Small intestine (tissue), 16 donors: ENCODE measurements at places on chromosomes 1 and 21. TPM values are rescaled to one million over a fixed set of nuclear protein-coding genes. Genes with fewer than 3 reads are reported as not detected.

- no peak overlapping the region for H3K4me3 ChIP-seq
- H3K27ac ChIP-seq = no peak overlapping the region
- H3K4me1 ChIP-seq = no peaks in the 10 kb centered on the region
- no peak for DNase-seq
- H3K27me3 ChIP-seq = no peaks in the 10 kb centered on the region
- no peaks in the 10 kb centered on the region for H3K36me3 ChIP-seq
Observed at GRCh38 chr1:74498901-74499300, 13.5 kb downstream of the LRRC53 start.

GRCh38 chr1:213692321-213692720 lies 295.5 kb upstream of the PROX1 start:
- no peaks in the 10 kb centered on the region for H3K27me3 ChIP-seq
- H3K4me1 ChIP-seq = peaks cover 6% of the 10 kb centered on the region
- H3K27ac ChIP-seq = peak overlapping the region; percentile 71
- DNase-seq = peak; percentile 91
- H3K4me3 ChIP-seq = no peak overlapping the region

LPAR3 gene
- not detected for polyA plus RNA-seq

DNA sequence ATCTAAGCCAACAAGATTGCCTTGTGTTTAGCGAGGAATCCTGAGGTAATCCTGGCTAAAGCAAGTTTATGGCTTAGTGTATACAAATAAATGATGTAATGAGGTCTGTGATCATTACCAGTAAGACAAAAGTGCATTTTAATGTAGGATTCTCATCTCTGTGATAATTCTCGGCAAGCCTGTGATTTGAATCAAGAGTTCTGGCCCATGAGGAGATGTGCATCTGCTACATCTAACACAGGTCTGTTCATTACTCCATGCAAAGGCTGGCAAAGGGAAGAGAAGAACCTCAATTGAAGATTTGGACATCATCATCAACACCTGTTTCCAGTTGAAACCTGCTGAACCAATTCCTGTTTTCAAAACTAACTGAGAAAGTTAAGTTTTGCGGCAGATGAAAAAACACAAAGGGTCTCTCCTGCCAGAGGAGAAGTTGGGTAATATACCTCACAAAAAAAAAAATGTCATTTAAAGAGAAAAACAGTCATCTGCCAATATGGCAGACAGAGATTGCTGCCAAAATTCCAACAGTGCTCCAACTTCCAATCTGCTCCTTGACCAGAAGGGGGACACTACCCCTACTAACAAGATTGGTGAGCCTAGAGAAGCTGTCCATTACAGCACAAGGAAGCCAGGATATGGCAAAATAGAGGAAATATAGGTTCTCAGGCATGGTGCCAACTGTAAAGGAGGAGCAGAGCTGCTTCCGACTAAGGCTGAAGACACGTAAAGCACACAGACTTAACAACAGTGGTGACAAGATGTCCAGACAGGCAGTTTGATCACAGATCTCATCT lies 453.7 kb downstream of the TTLL7 start:
- DNase-seq = no peak

GRCh38 chr1:201650623-201650933 lies 111.7 kb downstream of the NAV1 start:
- no peaks in the 10 kb centered on the region for H3K36me3 ChIP-seq
- peak overlapping the region; percentile 41 for H3K4me3 ChIP-seq
- H3K27ac ChIP-seq = peak overlapping the region; percentile 54

- no peaks in the 10 kb centered on the region for H3K27me3 ChIP-seq
- H3K4me3 ChIP-seq = no peak overlapping the region
- H3K27ac ChIP-seq = no peak overlapping the region
- no peaks in the 10 kb centered on the region for H3K36me3 ChIP-seq
Observed at GRCh38 chr1:246798606-246799496, 74.6 kb downstream of the SCCPDH start.

GRCh38 chr1:118219438-118219837 lies 34.4 kb upstream of the SPAG17 start:
- DNase-seq = no peak
- no peaks in the 10 kb centered on the region for H3K36me3 ChIP-seq
- no peak overlapping the region for H3K27ac ChIP-seq
- H3K27me3 ChIP-seq = no peaks in the 10 kb centered on the region
- H3K4me3 ChIP-seq = no peak overlapping the region
- H3K4me1 ChIP-seq = no peaks in the 10 kb centered on the region

TEDDM1 gene
- 0.16 TPM for polyA plus RNA-seq

DNA sequence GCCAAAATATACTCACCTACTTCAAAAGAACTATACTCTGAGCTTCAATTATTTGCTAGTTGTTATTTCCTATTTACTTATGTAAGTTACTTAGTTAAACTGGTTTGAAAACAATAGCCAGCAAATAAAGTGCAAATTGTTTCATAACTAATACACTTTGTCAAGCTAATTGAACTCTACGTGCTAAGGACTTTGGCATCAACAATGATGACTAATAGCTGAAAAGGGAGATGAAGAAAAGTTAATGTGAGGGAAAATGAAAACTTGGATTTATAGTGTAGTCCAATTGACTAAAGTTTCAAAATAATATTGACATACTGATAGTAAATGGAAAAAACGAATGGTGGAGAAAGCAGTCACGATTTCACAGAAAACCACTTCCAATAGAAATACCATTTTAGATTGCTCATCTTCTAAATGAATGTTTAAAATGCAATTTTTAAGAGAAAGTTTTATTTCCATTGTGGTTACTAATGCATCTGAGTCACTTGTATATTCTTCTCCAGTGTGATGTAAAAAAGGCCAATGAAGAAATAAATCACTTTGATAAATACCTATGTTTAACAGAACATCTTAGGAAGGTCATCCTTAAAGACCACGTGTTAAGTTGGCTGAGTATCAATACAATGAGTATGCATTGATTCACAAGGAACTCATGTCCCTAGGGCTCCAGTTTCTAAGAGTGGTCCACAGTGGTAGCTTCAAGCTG lies 455.2 kb downstream of the LTN1 start:
- no peak for DNase-seq
- H3K27ac ChIP-seq = no peak overlapping the region
- H3K4me1 ChIP-seq = no peaks in the 10 kb centered on the region
- no peaks in the 10 kb centered on the region for H3K27me3 ChIP-seq
- H3K4me3 ChIP-seq = no peak overlapping the region
- H3K36me3 ChIP-seq = no peaks in the 10 kb centered on the region

USH2A gene
- not detected for polyA plus RNA-seq

DNA sequence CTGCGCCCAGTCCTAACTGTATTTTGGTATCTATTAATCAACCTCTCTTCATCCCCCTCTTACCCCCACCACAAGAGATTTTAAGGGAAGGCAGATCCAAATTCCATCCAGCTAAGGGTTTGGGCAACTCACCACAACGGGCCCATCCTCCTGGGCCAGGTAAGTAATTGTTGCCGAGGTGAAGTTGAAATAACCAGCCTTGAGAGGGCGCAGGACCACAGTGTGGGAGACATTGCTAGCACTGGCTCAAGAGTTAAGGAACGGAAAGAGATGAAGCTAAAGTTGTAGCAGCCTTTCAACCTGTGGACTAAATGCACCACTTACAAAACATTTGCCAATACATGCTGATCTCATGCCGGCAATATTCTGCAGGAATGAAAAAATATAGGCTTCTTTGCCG lies 5.9 kb downstream of the SSR2 start:
- peaks cover 4% of the 10 kb centered on the region for H3K4me1 ChIP-seq
- no peak overlapping the region for H3K27ac ChIP-seq
- no peak overlapping the region for H3K4me3 ChIP-seq
- H3K27me3 ChIP-seq = no peaks in the 10 kb centered on the region
- H3K36me3 ChIP-seq = peaks cover 74% of the 10 kb centered on the region

- peak; percentile 46 for DNase-seq
- H3K4me3 ChIP-seq = no peak overlapping the region
- H3K27ac ChIP-seq = peak overlapping the region; percentile 36
Observed at GRCh38 chr1:234721476-234722269, 111.7 kb upstream of the IRF2BP2 start.

DNA sequence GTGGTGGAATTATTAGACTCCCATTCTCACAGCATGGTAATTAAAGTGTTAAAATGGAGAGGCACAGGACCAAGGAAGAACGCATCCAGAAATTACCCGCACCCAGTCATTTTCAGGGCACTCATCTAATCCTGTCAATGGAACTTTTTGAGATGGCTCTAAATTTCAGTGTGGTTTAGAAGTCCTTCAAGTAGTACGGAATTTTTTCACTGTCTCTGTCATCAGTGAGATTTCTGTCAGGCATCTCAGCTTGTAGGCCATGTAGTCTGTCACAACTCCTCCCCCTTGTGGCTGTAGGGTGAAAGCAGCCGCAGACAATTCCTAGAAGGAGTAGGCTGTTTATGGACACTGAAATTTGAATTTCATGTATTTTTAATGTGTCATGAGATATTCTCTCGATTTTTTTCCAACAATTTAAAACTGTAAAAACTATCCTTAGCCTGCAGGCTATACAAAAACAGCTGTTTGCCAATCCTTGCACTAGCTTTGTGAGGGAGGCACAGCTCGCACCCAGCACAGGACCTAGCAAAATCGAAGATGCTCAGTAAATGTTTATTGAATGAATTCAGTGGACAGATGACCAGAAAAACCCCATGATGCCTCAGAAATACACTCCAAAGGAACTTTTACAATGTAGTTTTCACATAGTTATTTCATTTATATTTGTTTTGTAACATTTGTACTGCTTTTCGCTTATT lies 6.6 kb upstream of the NUP133 start:
- H3K27me3 ChIP-seq = no peaks in the 10 kb centered on the region
- H3K4me1 ChIP-seq = no peaks in the 10 kb centered on the region
- H3K27ac ChIP-seq = no peak overlapping the region
- peak; percentile 78 for DNase-seq

- no peaks in the 10 kb centered on the region for H3K36me3 ChIP-seq
- H3K4me1 ChIP-seq = no peaks in the 10 kb centered on the region
- no peak overlapping the region for H3K4me3 ChIP-seq
- H3K27ac ChIP-seq = no peak overlapping the region
- no peak for DNase-seq
- H3K27me3 ChIP-seq = no peaks in the 10 kb centered on the region
Observed at GRCh38 chr1:220726634-220727033, 21.5 kb upstream of the MTARC2 start.

GRCh38 chr21:42496839-42497202 lies 797 bp upstream of the RSPH1 start:
- peaks cover 40% of the 10 kb centered on the region for H3K4me1 ChIP-seq
- peak; percentile 70 for DNase-seq
- H3K36me3 ChIP-seq = no peaks in the 10 kb centered on the region
- peak overlapping the region; percentile 88 for H3K27ac ChIP-seq

DNA sequence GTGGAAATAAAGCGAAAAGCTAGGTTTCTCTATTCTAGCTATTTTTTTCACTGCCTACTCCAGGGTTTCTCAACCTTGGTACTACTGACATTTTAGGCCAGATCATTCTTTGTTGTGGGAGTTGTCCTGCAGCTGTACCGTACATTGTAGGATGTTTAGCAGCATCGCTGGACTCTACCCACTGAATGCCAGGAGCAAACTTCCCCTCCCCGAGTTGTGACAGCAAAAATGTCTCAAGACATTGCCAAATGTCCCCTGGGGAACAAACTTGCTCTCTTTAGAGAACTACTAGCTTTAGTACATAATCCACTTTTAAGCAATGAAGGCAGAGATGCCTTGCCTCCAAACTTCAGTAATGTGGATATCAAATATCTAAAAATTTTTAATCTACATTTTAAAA lies 122.8 kb downstream of the PLPPR5 start:
- no peak overlapping the region for H3K4me3 ChIP-seq
- no peak for DNase-seq
- H3K36me3 ChIP-seq = no peaks in the 10 kb centered on the region
- no peak overlapping the region for H3K27ac ChIP-seq
- no peaks in the 10 kb centered on the region for H3K4me1 ChIP-seq
- H3K27me3 ChIP-seq = no peaks in the 10 kb centered on the region

ABCA4 gene
- 4.3 TPM for polyA plus RNA-seq

DNA sequence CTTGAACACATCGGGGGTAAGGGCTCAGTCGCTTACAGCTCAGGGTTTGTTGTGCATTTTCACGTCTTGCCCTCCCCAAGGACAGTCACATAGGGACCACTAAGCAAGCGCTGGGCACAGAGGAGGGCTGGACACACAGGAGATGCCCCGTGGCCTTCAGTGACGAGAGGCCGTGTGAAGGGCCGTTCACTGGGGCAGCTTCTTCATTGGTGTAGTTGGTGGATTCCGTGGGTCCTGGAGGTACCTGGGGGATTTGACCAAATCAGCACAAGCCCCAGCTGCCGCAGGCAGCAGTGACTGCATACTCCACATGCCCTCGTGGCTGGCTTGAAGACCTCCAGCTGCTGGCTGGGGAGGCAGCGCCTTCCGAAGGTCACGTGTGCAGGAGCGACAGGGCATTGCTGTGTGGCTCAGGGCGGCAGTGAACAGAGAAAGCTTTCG lies 100.8 kb upstream of the C1orf174 start:
- H3K27ac ChIP-seq = no peak overlapping the region
- DNase-seq = no peak
- no peaks in the 10 kb centered on the region for H3K27me3 ChIP-seq
- H3K36me3 ChIP-seq = no peaks in the 10 kb centered on the region

CHIA gene
- not detected for polyA plus RNA-seq

- H3K27ac ChIP-seq = no peak overlapping the region
- peak; percentile 22 for DNase-seq
- H3K36me3 ChIP-seq = no peaks in the 10 kb centered on the region
Observed at GRCh38 chr1:44603718-44604117, 70.6 kb downstream of the TMEM53 start.

DNA sequence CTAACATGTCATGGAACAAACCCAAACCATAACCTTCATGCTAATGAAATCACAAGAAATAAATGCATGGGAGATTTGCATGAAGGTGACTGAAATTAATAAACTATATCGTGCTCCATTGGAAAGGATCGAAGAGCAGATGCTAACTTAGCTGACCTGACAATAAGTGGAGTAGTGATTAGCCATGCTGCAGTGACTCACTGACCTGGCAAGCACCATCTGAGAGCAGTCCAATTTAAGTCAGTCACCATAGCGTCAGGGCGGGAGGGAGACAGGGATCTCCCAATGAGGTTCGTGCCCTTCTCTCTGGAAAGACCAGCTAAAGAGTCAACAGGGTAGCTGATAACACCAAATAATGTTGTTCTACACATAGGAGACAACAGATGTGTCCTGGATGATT lies 21.5 kb downstream of the OLIG2 start:
- H3K36me3 ChIP-seq = no peaks in the 10 kb centered on the region
- peaks cover 3% of the 10 kb centered on the region for H3K27me3 ChIP-seq
- H3K4me3 ChIP-seq = no peak overlapping the region
- no peak overlapping the region for H3K27ac ChIP-seq
- DNase-seq = no peak

PRDM16 gene
- polyA plus RNA-seq = 6.0 TPM

GBP3 gene
- 21.5 TPM for polyA plus RNA-seq

- H3K27ac ChIP-seq = no peak overlapping the region
- no peaks in the 10 kb centered on the region for H3K27me3 ChIP-seq
- H3K4me3 ChIP-seq = no peak overlapping the region
- H3K4me1 ChIP-seq = no peaks in the 10 kb centered on the region
- DNase-seq = no peak
- H3K36me3 ChIP-seq = peaks cover 24% of the 10 kb centered on the region
Observed at GRCh38 chr1:205108464-205108863, 13.3 kb downstream of the RBBP5 start.
